ENCODE measurements at places on chromosomes 16 and 17. TPM values are rescaled to one million over a fixed set of nuclear protein-coding genes. Genes with fewer than 3 reads are reported as not detected.
A peak's percentile ranks its signal among the peaks of the same experiment; 100 is the strongest.

The LGALS9B gene
- total RNA-seq: not detected

The KCNJ18 gene
- total RNA-seq: not detected

The KRTAP1-3 gene
- not detected for total RNA-seq

The NME2 gene
- 160 TPM for total RNA-seq

The SLC16A3 gene
- total RNA-seq: 4.2 TPM

The FBXW10 gene
- total RNA-seq: 0.47 TPM

The DLX3 gene
- not detected for total RNA-seq

The TBC1D3I gene
- 0.62 TPM for total RNA-seq

DNA sequence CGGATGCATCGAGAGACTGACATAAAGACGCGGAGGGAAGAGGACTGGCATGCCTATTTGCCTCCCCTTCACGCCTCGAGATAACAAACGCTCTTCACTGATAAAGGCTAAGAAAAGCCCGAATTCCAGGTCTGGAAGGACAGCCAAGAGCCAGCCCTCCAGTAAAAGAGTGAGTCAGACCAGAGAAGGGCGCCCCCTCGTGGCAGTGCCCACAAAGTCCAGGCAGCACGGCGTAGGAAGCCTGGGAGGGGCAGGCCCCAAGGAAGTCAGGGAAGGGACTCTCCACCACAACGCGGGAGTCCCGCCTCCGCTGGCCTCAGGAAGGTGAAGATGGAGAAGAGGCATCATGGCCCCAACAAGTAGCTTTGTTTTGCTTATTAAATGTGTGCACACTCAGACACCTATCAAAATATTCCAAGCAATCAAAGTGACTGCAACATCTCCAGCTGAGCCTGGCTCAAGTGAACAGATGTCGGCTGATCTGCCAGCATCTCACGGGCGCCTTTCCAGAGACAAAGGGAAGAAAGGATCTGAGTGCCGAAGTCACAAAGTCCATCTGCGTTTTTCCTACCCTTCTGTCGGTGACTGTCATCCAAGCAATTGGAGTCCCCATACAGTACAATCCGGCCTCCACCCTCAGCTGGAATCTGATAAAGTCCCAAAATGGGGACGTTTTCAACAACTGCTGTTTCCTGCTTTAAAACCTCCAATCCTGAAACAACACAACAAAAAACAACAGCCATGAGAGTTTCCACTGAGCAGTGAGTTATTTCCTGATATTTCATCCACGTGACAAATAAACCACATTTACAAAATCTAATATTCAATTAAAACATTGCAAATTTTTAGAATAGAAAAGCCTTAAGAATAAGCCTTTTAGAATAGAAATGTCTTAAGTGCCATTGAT is 20.4 kb upstream of the SLC38A8 start:
- peak; percentile 67 for DNase-seq

GRCh38 chr16:76343769-76344168 is 66.6 kb downstream of the CNTNAP4 start:
- DNase-seq: no peak

GRCh38 chr17:19295473-19296135 is 58.4 kb downstream of the EPN2 start:
- DNase-seq: no peak

- DNase-seq: no peak
These were observed 19.2 kb upstream of the MTSS2 start for GRCh38 chr16:70705056-70705455.

GRCh38 chr16:72142476-72142875 is 29.5 kb downstream of the PMFBP1 start:
- DNase-seq: no peak

DNA sequence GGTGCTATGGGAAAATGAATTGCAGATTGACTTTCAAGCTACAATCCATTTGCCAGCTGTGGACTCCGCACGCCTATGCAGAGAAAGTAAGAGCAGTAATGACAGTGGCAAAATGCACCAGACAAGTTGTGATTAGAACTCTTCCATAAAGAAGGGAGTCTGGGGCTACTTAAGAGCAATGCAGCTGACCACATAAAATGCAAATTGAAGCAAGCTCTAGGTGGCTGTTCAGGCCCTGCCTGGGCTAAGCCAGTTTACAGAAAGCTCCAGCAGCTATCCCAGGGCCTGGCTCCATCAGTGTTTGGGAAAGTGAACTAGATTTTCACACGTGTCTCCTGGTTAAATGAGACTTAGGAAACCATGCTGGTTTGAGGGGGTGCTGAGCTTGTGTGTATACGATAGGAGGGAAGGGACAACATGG is 2.2 kb upstream of the MAP2K6 start:
- DNase-seq: no peak

GRCh38 chr17:58436805-58437239 is 19.5 kb upstream of the RNF43 start:
- DNase-seq: no peak

- no peak for DNase-seq
These were observed 6.4 kb downstream of the TP53I13 start for GRCh38 chr17:29574732-29575510.

- no peak for DNase-seq
These were observed 5.2 kb downstream of the CISD3 start for GRCh38 chr17:38735161-38735997.

GRCh38 chr17:9150446-9151090 is 129.3 kb downstream of the NTN1 start:
- DNase-seq: no peak

DNA sequence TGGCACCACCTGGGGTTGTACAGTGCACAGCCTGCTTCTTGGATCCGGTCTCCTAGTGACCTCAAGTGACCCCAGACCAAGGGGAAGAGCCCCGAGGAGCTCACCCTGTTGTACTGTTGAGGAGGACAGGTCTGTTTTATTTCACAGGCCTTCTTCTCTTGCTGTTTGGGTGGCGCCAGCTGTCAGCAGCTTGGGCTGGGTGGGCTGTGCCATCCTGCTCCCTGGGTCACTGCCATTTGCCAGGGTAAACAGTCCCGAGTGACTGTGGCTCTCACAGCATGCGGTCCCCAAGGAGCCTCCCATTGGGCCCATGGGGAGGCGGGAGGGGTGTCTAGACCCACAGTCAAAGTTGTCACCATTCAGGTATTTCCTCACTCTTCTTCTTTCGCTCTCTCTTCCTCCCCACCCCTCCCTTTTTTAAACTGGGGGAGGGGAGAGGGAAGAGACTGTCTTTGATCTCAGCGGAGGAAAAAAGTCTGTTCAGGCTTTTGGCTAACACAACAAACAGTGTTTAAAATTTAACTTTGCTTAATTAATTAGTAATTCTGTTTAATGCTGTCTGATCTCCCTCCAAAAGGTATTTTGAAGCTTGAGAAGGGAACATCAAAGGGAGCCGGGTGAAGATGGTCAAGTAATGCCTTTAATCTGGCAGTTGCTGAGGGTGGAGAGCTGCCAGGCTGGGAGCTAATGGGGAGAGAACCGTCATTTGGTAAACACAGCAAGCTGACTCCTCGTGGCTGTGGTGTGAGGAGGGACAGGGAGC is 64.0 kb downstream of the SNX20 start:
- DNase-seq: no peak

- DNase-seq: no peak
These were observed 478.6 kb downstream of the MAF start for GRCh38 chr16:79121906-79122305.

DNA sequence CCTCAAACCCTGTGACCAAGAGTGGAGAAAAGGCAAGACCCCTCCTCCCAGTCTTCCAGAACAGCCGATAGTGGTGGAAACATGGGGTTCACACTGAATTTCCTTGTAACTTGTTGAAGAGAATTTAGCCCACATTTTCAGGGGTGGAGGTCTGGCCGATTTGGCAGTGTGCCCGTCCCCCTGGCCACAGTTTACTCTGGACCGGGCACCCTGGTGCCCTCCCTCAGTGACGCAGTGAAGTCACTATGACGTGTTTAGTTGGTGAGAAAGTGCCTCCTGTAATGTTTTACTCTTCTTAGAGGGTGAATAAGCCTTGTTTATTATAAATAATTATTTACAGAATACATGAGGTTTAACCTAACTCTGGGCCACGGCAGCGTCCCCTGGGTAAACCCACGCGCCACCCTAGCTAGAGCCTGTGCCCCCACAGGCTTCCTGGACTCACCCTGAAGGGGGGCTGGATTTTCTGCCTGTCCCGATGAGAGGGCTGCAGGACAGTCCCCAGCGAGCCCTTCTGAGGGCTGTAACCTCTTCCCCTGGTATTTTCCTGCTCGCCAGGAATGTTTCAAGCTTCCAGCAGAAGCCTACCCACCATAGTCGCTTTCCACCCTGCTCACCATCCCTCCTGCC is 316.9 kb downstream of the SEC14L1 start:
- DNase-seq: no peak

DNA sequence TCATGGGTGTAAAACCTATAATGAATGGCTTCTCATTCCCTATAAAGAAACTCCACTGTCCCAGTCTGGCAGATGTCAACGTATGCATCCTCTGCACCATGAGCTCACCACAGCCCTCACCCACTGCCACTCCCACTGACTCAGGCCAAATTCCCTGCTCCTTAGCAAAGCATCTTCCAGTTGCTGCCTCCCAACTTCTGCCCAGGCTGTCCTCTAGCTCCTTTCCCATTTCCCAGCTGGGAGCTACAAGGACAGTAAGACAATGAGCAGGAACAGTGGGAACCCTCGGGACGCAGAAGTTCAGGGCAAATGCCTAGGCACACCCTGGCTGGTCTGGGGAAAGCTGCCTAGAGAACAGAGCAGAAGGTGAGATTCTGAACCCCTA is 9.1 kb upstream of the THAP11 start:
- DNase-seq: no peak

DNA sequence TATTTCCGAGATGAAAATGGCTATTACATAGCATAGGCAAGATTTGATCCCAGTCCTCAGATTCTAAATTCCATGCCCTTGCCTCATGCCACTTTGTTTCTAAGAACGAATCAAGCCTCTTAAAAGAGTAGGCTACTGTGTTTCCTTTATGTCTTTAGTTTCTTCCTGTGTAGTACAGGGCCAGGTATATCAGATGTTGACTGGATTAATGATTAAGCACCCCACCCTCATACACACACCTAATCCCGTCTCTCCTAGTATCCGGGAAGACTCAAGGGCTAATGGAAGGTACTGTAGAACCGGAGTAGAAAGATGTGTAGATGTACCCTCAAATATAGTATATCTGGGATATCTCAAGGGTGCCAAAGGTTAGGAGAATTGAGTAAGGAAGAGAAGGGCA is 6.7 kb downstream of the TOM1L1 start:
- no peak for DNase-seq

DNA sequence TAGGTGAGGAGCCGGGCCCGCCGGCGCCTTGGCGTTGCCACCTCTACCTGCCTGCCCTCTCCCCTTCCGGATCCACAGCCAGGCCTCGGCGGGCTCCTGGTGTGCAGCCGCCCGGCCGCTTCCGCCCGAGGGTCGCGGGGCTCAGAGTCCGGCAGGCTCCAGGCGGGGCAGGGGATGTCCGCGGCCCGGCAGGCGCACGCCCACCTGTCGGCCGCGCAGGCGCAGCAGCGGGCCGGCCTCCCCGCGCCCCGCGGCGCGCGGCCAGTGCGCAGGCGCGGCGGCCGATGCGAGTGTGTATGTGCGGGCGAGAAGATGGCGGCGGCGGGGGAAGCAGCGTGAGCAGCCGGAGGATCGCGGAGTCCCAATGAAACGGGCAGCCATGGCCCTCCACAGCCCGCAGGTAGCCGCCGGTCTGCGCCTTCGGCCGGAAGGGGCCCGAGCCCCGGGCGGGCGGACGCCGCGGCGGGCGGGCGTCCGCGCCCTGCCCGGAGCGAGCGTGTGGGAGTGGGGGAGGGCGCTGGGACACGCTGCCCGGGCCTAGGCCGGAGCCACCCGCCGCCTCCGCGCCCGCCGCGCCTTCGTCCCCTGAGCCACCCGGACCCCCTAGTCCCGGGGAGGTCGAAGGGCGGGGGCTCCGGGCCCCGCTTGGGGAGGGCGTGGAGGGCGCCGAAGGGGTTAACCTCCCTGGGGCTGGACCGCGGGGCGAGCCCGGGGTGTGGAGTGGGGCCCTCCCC is at the start of gene USP10:
Gene USP10 (plus strand): TSS at position 289 of the 734 bp plus-strand sequence. CDS start 91 bp downstream, at position 380.
- peak; percentile 67 for DNase-seq

DNA sequence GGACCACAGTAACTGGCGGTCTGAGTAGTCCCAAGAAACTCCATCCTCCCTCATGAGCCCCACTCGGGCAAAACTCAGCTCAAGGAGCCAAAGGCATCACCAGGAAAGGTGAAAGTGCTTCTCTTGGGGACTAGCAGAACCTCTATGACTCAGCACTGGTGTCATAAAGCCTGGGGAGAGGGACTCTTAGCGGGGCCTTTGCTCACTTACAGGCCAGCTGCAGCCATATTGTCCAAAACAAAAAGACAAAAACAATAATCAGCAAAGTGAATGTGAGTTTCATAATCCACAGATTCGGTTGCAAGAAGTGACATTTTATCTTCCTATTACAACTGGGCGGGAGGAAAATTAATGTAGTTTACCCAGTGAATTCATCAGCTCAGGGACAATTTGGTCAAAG is at the start of gene TEKT5:
Gene TEKT5 (minus strand): TSS at position 101 of the 400 bp plus-strand sequence. CDS start 57 bp downstream, at position 44.
- DNase-seq: no peak

- DNase-seq: no peak
These were observed 939 bp upstream of the WDR90 start for GRCh38 chr16:648071-648780.

- DNase-seq: no peak
These were observed 19.9 kb downstream of the ZNF200 start for GRCh38 chr16:3214904-3215600.

DNA sequence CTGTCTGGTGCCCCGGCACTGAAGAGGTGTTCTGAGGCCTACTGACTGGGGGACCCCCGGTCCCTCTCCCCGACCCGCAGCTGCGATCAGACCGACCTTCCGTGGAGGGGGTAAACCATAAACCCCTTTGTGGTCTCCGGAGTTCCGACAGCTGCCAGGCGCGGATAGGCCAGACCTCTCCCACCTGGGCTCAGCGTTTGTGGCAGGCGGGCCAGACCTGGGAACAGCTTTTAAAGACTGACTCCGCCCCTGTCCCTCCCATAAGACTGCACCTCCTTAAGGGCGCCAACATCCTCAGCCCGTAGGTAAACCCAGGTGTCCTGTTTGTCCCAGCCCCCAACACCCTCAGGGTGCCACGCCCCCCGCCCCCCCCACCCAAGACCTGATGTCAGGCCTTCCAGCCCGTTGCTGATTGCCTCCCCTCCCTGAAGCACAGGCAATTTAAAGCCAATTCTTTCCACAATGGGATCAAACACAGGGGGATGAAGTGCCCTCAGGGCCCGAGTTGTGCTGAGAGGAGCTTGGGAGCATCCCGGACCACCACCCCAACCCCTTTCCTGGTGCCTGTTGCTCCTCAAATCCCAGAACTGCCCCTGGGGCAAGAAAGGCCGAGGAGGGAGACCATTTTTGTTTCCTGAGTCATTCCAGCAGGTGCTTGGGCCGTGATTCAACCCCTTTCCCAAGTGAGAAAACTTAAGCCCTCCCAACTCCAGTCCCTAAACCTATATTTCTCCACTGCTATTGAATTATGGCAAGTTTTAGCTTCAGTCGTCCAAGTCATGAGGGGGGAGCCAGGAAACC is at the start of gene SOX15:
Gene SOX15 (minus strand): TSS at position 204 of the 801 bp plus-strand sequence. CDS start 418 bp downstream, outside the sequence.
- DNase-seq: no peak

GRCh38 chr17:2058586-2059546 is 4.0 kb downstream of the HIC1 start:
- no peak for DNase-seq

- DNase-seq: no peak
These were observed 18.5 kb upstream of the NTN1 start for GRCh38 chr17:9002606-9003354.

All from occipital lobe (tissue), 3 donors.